ENCODE measurements at places on chromosomes 6 and 20. TPM values are rescaled to one million over a fixed set of nuclear protein-coding genes. Genes with fewer than 3 reads are reported as not detected.

GRCh38 chr6:151807513-151808370 is at the start of gene ESR1:
Gene ESR1, plus strand, starts transcription at chr6:151807682. Its CDS starts 231 bp downstream, at chr6:151807913.
- peaks cover 95% of the 10 kb centered on the region for H3K27me3 ChIP-seq
- H3K36me3 ChIP-seq = no peaks in the 10 kb centered on the region
- peak within 1 kb of the TSS; percentile 51 for H3K4me3 ChIP-seq
- peak; percentile 52 for DNase-seq
- no peak within 1 kb of the TSS for H3K27ac ChIP-seq

DNA sequence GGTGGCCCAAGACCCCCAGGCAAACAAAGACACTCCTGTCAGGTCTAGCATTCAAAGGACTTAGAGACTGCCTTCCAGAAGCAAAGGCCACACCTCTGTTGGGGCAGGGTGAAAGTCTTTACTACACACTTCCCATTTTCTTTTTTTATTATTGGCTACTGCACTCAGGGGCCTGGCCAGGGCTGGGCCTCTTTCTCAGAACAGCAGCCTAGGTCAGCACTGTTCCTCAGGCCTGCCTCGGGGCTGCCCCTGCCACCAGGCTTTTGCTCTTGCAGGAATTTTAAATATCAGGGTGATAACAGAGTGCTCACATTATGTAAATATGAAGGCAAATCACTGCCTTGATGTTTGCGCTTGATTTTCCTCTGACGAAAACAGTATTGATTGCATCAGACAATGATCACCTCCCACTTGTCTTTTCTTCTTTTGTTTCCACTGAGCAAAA is 18.5 kb downstream of the GSTA4 start:
- no peaks in the 10 kb centered on the region for H3K27me3 ChIP-seq
- no peak for DNase-seq
- H3K36me3 ChIP-seq = no peaks in the 10 kb centered on the region

DNA sequence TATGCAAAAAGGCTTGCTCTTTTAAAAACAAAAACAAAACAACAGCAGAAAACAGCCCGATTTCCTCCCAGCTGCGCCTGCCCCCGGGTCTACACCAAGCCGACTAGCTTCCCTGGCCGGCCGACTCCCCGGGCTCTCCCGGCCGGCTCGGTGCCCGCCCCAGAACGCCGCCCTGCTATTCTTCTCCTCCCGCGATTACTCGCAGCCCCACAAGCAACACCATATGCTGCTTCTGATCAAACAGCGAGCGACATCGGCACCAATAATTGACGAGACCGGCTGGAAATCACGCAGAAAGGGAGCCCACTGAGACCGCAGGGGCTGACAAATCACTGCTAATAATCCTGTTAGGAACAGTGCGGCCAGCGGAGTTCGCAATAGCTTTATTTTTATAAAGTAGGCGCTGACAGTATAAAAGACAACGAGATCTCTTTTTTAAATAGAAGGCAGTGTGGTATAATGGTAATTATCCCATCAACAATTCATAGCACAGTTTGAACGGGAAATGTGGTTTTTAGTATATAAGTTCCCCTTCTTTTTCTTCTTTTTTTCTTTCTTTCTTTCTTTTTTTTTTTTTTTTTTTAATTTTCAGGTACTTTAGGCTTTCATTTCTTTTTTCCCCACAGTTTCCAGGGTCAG is 3.3 kb downstream of the SIM1 start:
- no peak overlapping the region for H3K27ac ChIP-seq
- no peak overlapping the region for H3K4me3 ChIP-seq
- H3K27me3 ChIP-seq = peaks cover 100% of the 10 kb centered on the region
- H3K36me3 ChIP-seq = no peaks in the 10 kb centered on the region
- peaks cover 6% of the 10 kb centered on the region for H3K4me1 ChIP-seq

Gene OXT
- not detected for polyA plus RNA-seq

Gene BTNL2
- polyA plus RNA-seq = not detected

DNA sequence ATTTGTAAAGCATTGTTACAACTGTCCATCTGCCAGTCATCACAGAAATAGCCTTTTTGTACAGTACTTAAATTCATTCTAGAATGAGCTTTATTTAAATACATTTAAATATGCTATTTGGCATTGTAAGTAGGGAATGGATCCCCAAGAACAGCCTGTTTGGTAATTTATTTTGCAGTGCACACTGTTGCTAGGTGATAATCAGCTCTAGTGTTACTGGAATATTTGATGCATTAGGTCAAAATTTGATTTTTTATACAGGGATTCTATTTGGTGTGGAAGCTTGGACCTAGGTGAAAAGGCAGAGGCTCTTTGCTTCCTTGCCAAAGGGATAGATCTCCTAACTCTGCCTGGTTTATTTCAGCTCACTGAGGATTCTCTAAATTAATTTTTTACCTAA is 593.7 kb downstream of the EPM2A start:
- H3K4me3 ChIP-seq = no peak overlapping the region
- no peak for DNase-seq
- H3K4me1 ChIP-seq = peaks cover 15% of the 10 kb centered on the region

Gene CYP39A1
- polyA plus RNA-seq = 3.4 TPM

DNA sequence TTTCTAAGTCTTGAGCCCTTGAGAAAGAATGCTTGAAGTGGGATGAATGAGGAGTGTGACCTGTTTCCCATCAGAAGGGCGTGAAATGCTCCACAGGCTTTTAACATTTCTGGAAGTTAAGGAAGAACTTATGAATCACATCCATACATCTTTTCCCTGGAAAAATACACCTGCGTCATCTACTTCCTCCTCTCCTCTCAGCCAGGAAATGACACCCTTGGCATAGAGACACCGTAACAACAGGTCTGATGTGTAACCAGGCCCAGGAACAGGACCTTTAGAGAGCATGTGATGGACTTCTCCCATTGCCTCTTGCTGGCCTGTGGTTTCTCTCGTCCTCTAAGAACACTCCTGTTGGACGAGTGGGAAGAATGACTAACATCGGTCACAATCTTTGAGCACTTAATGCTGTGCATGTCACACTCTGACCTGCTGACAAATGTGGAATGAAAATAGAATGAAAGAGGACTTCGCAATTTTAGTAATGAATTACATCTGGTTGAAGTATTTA is 28.5 kb upstream of the CITED2 start:
- no peaks in the 10 kb centered on the region for H3K27me3 ChIP-seq
- peak overlapping the region; percentile 78 for H3K27ac ChIP-seq
- H3K4me3 ChIP-seq = no peak overlapping the region
- H3K36me3 ChIP-seq = no peaks in the 10 kb centered on the region
- peaks cover 21% of the 10 kb centered on the region for H3K4me1 ChIP-seq

DNA sequence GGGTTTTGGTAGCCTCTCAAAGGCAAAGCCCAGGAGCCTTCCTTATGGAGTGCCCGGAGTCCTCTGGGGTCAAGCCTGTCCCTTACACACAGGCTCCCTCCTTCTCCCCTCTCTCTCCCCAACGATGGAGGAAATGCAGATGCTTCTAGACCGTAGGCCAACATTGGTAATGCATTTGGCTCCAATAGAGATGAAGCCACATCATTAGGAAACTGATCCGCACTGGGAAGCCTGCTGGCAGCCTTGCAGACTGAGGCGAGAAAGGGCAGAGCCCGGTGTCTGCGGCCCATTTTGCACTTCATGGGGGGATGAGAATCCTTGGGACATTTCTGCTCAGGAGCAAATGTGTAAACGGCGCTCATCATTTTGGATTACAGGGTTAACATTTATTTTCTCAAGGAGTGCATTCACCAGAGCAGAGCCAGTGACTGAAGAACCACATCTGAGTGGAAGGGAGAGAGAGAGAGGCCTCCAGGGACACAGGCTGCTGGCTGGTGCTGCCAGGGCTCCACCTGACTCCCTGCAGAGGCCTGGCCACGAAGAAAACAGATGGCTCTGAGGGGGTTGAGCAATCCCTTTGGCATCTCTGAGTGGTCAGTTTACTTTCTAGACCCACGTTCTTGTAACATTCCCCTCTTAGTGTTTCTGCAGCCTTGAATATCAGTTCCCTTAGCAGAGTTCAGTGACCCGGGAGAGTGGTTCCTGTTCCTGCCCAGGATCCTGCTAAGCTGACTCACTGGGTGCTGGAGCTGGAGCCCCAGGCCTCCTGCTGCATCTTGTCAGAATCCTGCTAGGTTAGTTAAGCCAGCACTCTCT is 4.4 kb upstream of the CST3 start:
- no peaks in the 10 kb centered on the region for H3K36me3 ChIP-seq
- no peaks in the 10 kb centered on the region for H3K27me3 ChIP-seq
- no peak overlapping the region for H3K4me3 ChIP-seq

DNA sequence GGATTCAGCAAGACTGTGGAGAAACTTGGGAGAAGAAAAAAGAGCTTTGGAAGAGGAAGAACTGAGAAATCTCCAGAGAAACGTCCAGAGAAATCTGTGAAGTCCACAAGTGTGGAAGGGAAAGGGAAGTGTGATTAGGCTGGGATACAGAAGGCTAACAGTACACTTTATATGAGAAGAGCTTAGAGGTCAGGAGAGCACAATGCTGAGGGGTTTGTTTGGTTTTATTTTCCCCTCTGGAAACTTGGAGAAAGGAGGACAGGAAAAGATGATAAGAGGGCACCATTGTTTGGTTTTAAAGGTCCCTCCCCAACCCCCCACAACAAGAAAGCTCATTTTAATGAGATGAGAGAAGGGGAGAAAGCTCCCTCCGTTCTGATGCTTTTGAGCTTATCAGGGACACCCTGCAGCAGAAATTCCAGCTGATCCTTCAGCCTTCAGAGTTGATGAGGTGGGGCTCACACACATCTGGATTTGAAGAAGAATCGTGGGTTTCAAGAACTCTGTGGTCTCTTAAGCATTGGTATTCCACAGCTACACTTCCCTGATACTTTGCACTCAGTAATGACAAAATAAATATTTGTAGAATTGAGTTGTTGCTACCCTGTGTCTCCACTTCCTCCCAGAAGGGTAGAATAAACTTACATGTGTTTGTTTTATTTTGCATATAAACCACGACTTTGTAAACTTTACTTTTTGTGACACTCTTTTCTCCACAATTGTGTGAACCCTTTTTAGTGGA is 1.9 kb downstream of the NT5E start:
- H3K27me3 ChIP-seq = peaks cover 84% of the 10 kb centered on the region
- no peaks in the 10 kb centered on the region for H3K4me1 ChIP-seq
- no peak overlapping the region for H3K27ac ChIP-seq

GRCh38 chr20:57315083-57315975 is 14.3 kb upstream of the SPO11 start:
- DNase-seq = no peak
- H3K27me3 ChIP-seq = no peaks in the 10 kb centered on the region
- H3K4me3 ChIP-seq = no peak overlapping the region
- no peak overlapping the region for H3K27ac ChIP-seq
